ENCODE measurements at places on chromosomes 13 and 19.

GRCh38 chr19:41351339-41352245 lies 2.1 kb downstream of the TGFB1 start:
- DNase-seq = no peak

DNA sequence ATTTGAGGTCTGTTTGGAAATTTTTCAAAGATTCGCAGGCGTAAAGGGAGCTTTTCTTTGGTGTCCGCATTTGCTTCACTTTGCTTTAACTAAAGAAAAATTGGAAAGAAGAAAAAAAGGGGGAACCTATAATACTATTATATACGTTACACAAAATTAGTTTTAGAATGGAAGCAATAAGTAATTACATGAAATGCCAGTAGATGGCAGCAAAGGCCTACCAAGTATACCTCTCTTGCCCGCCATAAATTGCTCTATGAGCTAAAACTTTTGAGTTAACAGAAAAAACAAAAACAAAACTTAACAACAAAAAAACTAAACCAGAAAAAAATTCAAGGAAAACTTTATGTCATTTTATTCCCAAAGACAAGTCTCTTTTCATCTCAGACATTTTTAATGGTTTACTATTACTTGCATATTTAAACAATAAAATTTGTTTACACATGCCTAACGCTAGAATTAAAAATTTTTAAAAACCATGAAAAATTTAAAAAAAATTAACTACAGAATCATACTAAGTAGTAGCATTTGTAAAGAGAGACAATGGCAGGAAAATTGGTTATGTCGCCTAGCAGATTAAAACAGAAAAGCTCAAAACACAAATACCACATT lies 271.4 kb downstream of the NALCN start:
- DNase-seq = peak; percentile 36

DNA sequence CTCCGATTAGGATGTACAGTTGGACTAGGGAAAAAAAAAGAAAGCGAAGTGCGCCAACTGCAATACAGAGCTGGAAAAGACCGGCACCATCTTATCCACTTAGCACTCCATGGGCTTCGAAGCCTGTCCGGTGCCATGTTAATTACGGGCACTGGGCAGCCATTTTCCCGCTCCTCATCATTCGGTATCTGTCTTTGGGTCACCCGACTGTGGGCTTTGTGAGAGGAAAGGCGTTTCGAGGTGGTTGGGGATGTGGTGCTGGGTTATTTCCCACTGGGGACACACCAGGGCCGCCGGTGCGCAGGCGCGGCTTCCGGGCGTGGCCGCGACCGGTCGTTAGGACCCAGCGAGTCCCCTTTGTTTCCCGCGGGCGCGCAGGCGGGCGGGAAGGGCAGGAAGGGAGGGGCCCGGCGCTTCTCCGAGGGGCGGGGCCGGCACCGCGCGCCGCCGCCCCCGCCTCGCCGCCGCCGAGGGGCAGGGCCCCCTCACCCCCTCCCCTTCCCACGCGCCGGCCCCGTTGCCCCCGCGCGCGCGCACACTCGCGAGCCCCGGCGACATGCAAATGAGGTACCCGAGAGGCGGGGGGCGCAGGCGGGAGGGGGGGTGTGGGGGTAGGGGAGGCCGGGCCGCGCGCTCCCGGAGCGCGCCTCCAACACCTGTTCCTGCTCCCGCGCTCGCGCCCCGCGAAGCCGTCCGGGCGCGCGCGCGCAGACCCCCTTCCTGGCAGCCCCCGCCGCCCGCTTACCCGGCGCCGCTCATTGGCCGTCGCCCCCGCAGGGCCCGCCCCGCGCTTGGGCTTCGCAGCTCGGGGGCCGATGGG lies at the start of gene ZNF524:
Gene ZNF524 (plus strand): TSS at position 447 of the 820 bp plus-strand sequence. CDS start 1,825 bp downstream, outside the sequence.
- peak; percentile 99 for DNase-seq

- DNase-seq = no peak
Measured at GRCh38 chr13:29730253-29730652, 120.2 kb downstream of the UBL3 start.

DNA sequence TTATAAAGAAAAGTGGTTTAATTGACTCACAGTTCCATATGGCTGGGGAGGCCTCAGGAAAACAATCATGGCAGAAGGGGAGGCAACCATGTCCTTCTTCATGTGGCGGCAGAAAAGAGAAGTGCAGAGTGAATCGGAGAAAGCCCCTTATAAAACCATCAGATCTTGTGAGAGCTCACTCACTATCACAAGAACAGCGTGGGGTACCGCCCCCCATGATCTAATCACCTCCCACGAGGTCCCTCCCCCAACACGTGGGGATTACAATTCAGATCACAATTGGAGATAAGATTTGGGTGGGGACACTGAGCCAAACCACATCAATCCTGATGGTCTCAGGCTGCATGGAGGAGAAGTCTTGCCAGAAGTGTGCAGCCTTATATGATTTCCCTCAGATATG lies 26.0 kb downstream of the TM9SF2 start:
- DNase-seq = no peak

DNA sequence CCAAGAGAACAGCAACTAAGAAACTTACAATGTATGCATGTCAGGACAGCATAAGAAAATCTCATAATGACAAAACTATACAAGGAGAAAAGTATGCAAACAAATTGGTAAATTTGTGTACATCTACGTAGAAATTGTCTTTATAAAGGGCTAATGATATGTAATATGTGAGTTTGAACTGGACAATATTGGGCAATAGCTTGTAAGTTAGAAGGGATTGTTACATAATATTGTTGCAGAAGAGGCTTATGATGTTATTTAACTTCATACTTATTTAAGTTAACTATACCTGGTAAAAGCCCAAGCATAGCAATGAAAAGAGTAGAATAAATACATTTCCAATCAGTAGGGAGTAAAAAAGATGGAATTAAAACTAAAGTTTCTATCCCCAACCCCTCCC lies 134.0 kb downstream of the MAB21L1 start:
- DNase-seq = no peak

GRCh38 chr13:20860844-20861243 lies 41.7 kb downstream of the XPO4 start:
- no peak for DNase-seq

GRCh38 chr13:75704927-75705288 lies 68.8 kb downstream of the LMO7 start:
- no peak for DNase-seq

DNA sequence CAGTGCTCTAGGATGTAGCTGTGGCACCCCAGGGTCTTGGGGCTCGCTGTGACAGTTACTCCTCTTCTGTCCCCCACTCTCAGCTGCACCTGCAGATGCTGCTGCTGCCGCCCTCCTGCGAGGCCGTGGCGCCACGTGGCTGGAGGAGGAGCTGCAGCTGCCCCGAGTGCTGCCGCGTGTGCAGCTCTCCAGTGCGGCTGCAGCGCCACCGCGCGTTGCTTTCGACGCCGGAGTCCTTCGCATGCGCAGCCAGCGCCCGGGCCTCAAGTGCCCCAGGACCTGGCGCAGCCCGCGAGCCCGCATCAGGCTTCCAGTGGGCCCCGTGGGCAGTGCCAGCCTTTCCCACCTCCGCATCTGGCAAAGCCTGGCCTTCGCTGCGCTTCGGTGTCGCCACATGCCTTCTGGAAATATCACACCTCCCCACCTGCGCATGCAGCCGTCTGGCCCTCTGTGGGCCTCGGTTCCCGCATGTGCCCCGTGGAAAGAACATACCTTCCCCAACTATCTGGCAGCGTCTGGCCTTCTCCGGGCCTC lies 692 bp upstream of the ZNF580 start:
- DNase-seq = no peak

DNA sequence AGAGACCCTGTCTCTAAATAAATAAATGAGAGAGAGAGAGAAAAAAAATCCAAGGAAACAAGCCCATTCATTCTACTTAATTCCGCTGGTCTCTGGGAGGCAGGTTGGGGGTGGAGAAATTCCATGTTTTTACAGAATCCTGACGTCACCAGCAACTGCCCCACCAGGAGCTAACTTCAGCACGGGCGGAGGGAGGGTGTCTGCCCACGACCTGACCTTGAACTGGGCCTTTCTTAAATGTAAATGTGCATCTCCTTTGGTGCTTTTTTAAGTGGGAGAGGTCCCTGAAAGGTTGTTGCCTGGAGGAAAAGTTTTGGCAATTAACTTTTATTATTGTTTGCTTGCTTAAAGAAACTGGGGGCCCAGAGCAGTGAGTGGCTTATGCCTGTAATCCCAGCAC lies 15.5 kb downstream of the KLF2 start:
- no peak for DNase-seq

DNA sequence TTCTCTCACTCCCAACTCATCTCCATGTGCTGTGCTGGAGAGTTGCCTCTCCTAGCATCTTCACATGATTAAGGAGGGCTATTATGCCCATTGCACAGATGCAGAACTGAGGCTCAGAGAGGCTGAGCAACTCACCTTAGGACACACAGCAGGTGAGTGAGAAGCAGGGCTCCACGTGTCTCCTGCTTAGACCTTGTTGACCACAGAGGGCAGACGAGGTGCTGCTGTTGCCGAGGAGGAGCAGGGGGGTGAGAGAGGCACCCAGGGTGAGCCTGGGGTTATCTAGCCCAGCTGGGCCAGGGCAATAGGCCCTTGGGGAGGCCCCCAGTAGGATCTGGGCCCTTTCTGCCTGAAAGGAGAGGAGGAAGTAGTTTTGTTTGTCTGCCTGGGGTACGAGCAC lies 2.4 kb upstream of the HSH2D start:
- no peak for DNase-seq

DNA sequence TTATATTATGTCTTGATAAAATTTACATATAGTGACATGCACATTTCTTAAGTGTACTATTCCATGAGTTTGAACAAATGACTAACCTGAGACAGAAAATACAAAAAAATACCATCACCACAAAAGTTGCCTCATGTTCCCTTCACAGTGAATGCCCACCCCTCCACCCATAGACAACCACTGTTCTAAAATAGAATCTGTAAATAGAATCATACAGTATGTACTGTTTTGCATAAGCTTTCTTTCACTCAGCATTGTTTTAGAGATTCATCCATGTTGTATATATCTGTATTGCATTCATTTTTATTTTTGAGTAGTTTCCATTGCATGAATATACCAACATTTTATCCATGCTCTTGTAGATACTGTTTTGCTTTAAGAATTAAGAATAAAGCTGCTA lies 23.3 kb upstream of the RBM26 start:
- no peak for DNase-seq

GRCh38 chr13:112912726-112913440 lies 56.1 kb upstream of the MCF2L start:
- no peak for DNase-seq

- no peak for DNase-seq
Measured at GRCh38 chr13:42660333-42660965, 86.5 kb downstream of the TNFSF11 start.

DNA sequence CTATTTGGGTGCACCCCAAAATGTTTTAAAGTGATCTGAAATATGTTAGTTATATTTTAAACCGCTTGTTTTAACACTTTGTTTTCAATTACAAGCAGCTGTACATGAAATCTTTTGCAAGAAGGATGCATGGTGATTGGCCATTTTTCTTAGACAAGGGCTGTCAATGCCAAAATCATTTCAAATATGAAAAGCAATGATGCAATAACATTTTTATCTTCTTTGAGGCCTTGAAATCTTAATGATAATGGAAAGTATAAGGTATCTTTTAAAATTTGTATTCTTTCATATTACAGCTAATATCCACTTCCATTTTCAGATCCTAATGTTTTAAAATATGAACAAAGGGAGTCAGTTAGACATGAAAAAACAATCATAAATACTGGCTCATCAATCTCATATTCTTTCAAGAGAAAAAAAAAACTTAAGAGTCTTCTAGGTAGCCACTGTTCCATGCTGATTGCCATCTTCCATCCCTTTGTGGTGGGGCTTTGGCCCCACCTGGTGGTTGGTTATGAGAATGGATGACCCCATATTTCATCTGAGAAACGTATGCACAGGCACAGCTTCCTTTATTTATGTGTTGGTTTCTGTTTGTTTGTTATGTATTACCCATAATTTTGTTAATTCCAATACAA lies 330.3 kb upstream of the MIR17HG start:
- DNase-seq = peak; percentile 6

DNA sequence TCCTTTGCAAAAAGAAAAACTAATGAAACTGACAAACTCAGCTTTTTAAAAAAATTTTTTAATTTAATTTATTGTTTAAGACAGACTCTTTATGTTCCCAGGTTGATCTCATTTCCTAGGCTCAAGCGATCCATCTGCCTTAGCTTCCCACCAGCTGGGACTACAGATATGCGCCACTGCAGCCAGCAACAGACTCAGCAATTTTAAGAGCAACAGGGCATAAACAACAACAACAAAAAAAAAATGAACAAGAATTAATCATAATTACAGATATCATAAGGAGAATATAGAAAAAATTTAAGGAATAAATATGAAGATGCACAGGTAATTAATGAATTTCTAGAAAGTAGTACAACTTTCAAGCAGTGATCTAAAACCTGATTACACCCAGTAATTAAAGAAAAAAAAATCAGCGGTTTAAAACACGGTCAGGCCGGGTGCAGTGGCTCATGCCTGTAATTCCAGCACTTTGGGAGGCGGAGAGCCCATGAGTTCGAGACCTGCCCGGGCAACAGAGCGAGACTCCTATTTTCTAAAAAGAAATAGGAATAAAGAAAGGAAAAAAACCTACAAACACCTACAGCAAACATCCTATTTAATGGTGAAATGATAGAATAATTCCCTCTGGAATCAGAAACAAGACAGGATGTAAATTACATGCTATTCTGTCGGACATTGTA lies 1.4 kb downstream of the ZNF699 start:
- no peak for DNase-seq

- no peak for DNase-seq
Measured at GRCh38 chr19:7564866-7565265, 29.3 kb downstream of the PNPLA6 start.

- DNase-seq = peak; percentile 61
Measured at GRCh38 chr19:1131718-1132551, 28.1 kb downstream of the GPX4 start.

GRCh38 chr13:28052945-28053344 lies 47.4 kb downstream of the FLT3 start:
- DNase-seq = no peak

GRCh38 chr19:18717601-18718000 lies 34.1 kb downstream of the CRTC1 start:
- DNase-seq = no peak

DNA sequence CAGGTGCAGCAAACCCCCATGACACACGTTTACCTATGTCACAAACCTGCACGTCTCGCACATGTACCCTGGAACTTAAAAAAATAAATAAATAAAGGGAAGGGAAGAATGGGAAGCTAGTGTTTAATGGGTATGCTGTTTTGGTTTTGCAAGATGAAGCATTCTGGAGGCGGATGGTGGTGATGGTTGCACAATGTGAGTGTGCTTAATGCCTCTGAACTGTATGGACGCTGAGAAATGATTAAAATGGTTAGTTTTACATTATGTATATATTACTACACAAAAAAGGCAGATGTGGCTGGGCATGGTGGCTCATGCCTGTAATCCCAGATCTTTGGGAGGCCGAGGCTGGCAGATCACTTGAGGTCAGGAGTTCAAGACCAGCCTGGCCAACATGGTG lies 17.8 kb downstream of the NFILZ start:
- no peak for DNase-seq

- no peak for DNase-seq
Measured at GRCh38 chr13:105971738-105972137, 563.7 kb downstream of the EFNB2 start.

- DNase-seq = no peak
Measured at GRCh38 chr19:51509823-51510660, 8.4 kb upstream of the SIGLEC12 start.
